NCI-H460 (cell line): ENCODE measurements at places on chromosomes 2 and 18.
A peak's percentile ranks its signal among the peaks of the same experiment; 100 is the strongest.

- DNase-seq: no peak
Measured at GRCh38 chr2:34099377-34099776, 500.3 kb upstream of the FAM98A start.

- no peak for DNase-seq
Measured at GRCh38 chr2:139917690-139918384, 1137.6 kb upstream of the NXPH2 start.

- no peak for DNase-seq
Measured at GRCh38 chr2:55140316-55141219, 90.3 kb upstream of the RTN4 start.

DNA sequence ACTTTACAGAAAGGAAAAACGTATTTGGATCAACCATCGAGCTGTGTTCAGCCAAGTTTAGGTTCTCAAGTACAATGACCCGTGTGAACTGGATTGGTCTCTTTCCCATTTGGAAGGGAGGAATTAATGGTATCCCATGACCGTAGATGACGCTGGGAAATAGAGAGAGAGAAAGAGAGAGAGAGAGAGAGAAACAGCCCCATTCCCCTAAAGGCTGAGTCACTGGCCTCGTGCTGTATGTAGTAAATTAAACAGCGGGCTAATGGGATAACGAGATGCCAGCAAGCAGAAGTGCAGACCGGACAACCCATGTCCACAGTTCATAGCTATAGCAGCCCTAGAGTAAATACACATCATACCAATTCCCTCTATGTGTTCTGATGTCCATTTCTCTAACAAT is 99.6 kb downstream of the BCL11A start:
- DNase-seq: no peak

- DNase-seq: no peak
Measured at GRCh38 chr2:863732-864450, 86.8 kb upstream of the SNTG2 start.

DNA sequence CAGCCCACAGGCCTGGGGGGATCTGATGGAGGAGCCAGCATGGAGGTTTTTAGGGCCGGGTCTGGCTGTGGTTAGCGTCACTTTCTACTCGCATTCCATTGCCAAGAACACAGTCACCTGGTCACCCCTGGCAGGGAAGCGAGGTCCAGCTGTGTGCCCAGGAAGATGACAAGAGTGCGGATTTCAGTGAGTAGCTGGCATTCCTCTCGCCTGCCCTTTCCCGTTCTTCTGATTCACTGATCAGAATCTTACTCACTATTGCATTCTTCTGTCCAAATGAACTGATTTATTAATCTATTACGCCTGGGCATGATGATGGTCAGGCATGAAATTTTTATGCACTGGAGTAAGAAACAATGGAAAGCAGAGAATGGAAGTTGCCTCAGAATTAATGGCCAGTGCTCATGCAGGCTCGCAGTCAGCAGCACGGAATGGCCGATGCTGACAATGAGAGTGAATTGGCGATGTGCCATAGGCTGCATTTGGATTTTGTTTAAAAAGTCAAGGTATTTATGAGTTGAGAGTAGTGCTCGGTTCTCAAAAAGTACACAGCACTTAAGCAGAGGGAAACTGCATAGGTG is 76.4 kb upstream of the MGAT5 start:
- DNase-seq: no peak

DNA sequence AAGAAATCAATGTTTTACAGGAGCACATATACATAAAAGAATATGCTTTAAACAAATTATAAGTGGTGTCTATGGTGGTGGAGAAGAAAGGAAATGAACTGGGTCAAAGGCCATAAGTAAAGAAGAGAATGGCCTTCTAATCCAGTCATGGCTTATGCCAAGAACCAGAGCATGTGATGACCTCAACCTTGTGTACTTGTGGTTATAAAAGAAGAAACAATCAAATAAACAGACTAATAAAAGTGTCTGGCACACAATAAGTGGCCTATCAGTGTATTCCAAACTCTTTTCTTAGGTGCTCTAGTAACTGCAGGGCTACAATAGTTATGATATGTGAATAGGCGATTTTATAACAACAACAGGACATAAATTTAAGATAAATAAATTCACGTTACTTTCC is 2.6 kb downstream of the SERPINB11 start:
- DNase-seq: no peak

DNA sequence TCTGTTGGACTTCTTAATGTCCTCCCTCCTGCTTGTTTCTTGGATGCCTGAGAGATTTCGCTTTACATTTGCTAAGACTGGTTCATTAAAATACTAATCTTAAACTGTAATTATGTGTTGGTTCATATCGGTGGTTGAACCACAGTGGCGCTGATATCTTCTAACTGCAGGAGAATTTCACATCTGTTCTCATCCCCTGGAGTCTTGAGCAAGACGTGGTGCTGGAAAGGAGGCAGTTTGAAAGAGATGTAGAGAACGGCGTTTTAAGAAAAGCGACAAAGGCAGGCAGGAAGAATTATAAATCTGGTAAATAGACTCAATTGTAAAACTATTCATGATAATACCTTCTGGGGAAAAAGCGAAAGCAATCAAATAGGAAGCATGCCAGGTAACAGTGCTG is 79.5 kb downstream of the NXPH2 start:
- no peak for DNase-seq

GRCh38 chr2:43707255-43708015 is 31.2 kb upstream of the C1GALT1C1L start:
- DNase-seq: peak; percentile 55

DNA sequence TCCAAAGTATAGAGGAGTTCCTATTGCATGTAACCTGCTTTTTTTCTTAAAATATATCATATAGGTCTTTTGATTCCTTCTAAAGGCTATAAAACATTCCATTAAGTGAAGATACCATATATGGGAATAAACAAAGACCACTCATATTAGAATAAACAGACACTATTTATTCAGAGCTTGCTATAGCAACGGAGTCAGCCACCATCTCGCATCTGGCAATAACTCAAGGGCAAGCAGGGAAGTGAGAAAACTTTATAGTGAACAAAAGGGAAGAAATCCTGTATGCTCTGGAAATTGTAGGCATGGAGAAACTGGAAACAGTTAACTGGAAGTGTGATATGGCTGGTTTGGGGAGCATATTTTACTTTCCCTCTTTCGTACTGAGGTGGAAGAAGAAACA is 301.9 kb downstream of the PTH2R start:
- no peak for DNase-seq

DNA sequence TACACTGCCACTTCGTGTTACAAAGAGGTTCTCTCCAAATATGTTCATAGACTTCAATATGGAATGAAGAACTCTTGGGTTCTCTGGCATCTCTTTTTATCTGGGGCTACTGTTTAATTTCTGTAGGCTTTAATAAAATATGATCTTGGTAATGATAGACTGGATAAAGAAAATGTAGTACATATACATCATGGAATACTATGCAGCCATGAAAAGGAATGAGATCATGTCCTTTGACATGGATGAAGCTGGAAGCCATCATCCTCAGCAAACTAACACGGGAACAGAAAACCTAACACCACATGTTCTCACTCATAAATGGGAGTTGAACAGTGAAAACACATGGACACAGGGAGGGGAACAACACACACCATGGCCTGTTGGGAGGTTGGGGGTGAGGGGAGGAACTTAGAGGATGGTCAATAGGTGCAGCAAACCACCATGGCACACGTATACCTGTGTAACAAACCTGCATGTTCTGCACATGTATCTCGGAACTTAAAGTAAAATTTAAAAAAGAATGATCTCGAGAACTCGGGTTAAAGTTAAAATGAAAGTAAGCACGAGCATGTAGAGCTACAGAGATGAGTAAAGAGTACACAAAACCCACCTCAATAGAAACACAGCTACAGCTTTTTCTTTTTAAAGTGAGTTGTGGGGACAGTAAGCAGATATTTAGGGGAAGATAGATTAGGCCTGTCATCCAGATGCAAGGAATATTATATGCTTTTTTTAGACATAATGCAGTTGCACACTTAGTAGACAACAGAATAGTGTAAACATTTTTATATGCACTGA is 102.3 kb downstream of the SGPP2 start:
- no peak for DNase-seq

DNA sequence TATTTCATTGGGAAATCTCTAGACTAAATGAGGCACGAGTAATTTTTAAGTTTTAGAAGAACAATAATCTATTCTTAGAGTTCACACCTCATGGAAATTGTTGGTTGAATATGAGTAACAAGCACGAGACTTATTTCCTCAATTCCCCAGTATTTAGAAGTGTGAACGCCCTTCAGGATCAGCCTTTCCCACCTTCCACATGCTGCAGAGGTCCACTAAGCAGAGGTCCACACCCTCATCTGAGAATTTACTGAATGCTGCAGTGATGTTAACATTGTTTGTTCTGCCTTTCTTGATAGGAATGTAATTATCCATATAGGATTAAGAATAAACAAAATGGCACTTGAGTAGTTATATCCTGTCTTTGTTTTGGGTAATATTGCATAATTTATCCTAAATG is 41.8 kb downstream of the LTBP1 start:
- DNase-seq: no peak

DNA sequence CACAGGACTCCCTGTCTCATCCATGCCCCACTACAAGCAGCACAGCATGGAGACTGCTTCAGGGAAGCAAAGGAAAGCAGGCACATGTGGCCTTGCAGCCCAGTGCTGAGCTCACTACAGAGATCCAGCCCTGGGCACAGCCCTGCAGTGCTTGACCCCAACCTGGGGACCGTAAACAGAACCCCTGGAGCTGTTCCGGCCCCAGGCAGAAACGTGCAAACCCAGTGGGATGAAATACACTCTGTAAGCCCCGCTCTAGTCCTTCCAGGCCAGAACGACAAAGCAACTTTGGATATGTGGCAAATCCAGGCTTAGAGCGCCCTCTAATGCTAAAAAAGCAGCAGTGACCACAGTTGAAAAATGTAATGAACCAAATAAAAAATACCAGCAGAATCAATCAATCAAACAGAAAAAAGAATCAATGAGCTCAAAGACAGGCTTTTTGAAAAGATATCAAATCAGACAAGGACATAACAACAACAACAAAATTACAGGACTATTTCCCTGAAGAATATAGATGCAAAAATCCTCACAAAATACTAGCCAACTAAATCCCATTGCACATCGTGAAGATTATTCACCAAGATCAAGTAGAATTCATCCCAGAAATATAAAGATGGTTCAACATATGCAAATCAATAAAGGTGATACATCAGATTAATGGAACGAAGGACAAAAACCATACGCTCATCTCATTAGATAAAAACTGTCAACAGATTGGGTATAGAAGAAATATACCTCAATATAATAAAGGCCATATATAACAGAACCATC is 45.6 kb downstream of the ZNF519 start:
- DNase-seq: peak; percentile 21

DNA sequence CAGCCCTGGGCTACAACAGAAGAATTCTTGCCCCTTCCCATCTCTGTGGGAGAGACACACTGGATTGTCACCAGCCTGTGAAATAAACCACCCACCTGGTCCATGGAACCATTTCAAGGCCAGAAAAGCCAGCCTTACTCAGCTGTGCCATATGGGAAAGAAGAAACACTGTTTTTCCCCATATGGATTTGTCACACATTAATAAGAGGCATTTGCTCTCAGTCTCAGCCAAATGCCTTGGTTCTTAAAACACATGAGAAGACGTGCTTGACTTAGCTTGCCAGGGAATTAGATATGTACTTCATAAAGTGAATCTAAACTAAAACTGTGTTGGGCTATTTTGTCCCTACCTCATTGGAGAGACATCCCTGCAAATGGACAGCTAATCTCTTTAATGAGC is 308.6 kb upstream of the TNP1 start:
- DNase-seq: no peak

DNA sequence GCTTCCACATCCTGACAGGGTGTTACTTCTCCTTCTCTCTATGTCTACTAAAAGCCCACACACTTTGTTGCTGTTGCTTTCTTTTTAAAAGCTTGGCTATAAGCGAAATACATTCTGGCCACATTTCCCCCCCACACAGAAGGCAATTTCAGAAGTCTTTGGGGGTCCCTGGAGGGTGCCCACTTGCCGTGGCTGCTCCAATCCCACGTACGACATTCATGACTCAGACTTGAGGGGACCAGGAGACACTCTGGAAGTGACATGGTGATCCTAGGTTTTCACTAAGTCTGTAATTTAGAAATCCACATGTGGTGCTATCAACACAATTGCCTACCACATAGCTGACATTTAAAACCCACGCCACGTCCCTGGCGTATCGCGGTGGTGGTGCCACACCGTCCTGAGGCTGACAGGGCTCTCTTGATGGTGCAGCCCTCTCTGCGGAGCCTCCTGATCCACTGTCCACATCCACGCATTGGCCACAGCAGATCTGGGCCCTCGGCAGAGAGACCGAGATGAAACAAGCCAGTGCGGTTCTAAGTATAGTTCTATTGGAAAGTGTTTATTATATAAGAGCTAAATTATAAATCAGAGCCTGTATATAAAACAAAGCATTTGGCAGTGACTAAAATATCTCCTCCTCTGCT is 42.4 kb downstream of the CYP27C1 start:
- DNase-seq: no peak

GRCh38 chr2:143451642-143452281 is 322.5 kb downstream of the ARHGAP15 start:
- DNase-seq: peak; percentile 17

DNA sequence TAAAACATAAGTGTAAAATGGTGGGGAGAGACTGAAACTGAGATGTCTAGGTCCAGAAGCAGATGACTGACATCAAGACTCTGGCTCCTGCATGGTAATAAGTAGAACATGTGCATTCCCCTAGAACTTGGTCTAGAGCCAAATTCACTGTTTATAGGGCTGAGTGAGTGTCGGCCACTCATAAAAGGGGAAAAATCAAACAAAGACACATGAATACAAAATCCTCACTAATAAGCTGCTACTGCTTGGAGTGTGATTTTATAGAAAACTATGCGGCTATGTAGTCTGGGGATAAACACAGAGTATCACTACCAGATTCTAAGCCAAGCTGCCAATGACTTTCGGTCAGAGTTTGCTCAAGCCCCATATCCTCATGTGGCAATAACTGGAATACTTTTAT is 1080.8 kb upstream of the DDX18 start:
- DNase-seq: no peak

DNA sequence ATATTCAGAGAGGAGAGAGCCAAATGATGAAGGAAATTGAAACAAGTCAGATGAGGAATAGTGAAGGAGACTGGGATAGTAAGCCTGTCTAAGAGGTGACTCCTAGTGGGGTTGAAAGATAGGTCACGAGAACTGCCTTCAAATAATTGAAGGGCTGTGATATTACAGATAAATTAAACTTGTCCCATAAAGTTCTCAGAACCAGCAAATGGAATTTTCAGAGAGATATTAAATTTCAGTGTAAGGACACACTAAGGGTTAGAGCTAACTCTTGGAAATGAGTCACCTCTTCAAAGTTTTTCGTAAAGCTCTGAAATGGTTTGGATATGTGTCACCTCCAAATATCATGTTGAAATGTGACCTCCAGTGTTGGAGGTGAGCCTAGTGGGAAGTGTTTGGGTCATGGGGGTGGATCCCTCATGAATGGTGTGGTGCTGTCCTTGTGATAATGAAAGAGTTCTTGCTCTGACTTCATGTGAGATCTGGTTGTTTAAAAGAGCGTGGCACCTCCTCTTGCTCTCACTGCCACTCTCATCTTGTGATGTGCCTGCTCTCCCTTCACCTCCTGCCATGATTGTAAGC is 87.3 kb downstream of the BABAM2 start:
- peak; percentile 74 for DNase-seq

- peak; percentile 66 for DNase-seq
Measured at GRCh38 chr2:156892467-156893281, 364.8 kb upstream of the GALNT5 start.
